ENCODE measurements at places on chromosomes 1 and 21.

- peak; percentile 89 for DNase-seq
Observed at GRCh38 chr1:206864939-206865671, at the start of gene IL20. Gene IL20, plus strand, starts transcription at chr1:206865623. Its CDS starts 230 bp downstream, at chr1:206865853.

- DNase-seq: no peak
Observed at GRCh38 chr1:77200806-77201205, 18.4 kb downstream of the PIGK start.

- no peak for DNase-seq
Observed at GRCh38 chr21:45806042-45806441, 162.5 kb downstream of the PCBP3 start.

GRCh38 chr1:239897458-239897857 lies 194.2 kb upstream of the FMN2 start:
- DNase-seq: no peak

GRCh38 chr1:44036409-44037139 lies 5.3 kb upstream of the SLC6A9 start:
- peak; percentile 78 for DNase-seq

DNA sequence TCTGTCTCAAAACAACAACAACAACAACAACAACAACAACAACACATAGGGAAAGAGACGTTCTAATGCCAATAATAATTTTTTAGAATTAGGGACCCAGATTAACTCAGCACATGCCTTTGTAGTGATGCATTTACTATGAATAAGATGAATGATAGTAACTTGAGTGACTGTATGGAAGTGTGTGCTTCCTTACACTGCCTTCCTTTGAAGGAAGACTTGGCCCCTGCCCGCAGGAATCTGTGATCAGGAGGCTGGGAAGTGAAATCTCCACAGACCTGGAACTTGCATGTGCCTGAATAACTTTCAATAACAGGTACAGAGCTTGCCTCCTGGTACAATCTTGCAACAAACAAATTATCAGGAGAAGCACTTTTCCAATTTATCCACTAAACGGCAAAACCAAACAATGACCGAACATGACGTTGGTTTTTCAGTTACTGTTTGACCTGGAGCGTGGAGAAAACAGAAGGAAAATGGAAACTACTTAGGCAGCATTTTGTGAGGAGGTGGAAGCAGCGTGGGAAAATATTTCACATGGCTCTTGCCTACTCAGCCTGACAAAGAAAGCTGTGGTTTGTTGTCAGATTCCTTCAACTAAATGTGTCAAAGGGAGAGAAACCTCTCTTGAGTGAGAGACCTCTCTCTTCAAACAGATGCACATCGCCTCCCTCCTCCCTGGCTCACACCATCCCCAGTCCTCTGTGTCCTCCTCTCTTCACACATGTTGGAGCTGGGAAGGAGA lies 10.1 kb upstream of the ABCA4 start:
- DNase-seq: no peak

GRCh38 chr1:54965624-54966340 lies 14.6 kb upstream of the TMEM61 start:
- DNase-seq: peak; percentile 72

DNA sequence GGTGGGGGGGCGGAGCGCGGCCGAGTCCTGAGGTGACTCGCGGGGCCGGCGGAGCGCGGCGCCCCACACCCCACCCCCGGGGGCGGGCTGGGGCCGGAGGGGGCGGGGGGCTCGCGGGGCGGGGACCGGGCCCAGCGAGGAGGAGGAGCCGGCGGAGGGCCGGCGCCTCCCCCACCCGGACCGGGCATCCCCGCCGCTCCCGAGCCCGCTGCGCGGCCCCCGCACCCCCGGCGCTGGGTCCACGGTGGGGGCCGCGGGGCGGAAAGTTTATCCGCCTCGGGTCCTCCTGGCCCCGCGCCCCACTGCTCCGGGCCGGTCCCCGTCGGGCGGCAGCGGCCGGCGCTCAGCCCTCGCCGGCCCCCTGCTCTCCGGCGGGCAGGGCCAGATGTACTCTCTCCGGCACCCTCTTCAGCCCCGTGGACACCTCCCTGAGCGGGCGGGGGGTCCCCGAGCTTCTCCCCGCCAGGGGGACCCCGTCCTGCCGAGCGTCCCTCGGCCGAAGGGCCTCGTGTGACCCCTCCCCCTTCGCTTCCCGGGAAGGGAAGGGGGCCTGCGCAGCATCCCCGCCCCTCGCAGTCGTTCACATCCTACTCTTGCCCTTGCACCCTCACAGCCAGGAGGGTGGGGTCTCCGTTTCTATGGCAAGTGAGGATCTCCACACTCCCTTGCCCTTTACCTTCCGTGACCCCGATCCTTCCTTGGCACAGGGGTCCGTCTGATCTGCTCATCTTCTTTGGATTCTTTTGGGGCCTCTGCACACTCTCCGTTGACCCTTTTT lies 663 bp downstream of the CAMTA1 start:
- DNase-seq: peak; percentile 34

DNA sequence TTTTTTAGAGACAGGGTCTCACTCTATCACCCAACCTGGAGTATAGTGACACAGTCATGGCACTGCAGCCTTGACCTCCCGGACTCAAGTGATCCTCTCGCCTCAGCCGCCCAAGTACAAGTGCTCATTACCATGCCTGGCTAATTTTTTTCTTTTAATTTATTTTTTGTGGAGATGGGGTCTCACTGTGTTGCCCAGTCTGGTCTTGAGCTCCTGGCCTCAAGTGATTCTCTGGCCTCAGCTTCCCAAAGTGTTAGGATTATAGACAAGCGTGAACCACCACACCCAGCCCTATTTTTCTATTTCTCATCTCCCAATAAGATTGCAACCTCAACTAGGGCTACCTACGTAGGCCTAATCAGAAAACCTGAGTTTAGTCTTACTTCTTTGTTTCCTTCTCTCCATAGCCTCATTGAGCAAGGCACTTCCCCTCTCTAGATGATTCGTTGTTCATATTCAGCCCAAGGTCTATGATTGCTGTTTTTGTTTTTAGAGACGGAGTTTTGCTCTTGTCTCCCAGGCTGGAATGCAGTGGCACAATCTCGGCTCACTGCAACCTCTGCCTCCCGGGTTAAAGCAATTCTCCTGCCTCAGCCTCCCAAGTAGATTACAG lies 1.1 kb upstream of the KPNA6 start:
- DNase-seq: no peak

DNA sequence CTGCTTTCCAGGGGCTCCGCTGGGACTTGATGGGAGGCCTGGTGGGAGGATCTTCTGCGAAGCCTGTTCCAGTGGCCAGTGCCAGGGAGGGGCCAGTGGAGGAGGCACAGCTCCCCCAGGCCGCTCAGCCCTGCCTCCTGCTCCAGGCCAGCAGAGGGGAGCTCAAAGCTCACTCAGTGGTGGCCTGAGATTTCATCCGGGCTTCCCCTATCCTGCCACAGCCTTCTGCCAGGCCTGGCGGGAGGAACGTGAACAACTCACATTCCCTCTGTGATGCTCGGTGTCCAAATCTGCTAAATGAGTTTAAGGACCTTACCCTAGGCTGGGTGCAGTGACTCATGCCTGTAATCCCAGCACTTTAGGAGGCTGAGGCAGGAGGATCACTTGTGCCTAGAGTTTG lies 3.3 kb downstream of the CLCNKB start:
- DNase-seq: no peak

DNA sequence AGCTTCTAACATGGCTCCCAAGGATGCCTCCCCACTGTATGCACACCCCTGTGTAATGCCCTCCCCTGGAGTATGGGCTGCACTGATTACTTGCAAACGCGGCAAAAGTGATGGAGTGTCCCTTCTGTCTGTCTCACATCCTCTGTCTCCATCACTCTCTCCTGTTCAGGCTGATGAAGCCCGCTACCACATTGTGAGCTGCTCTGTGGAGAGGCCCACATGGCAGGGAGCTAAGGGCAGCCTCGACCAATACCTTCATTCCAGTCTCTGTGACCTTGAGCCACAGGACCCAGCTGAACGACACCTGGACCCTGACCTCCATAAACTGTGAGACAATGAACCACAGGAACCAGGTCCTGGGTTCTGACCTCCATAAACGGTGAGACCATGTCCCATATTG lies 154.1 kb upstream of the ETV3 start:
- DNase-seq: no peak

GRCh38 chr1:35179908-35180307 lies 13.0 kb downstream of the SFPQ start:
- no peak for DNase-seq

GRCh38 chr1:232726048-232726779 lies 79.0 kb upstream of the MAP10 start:
- no peak for DNase-seq

Measured in testis (tissue), 5 donors.